ENCODE measurements at places on chromosomes 4 and X. TPM values are rescaled to one million over a fixed set of nuclear protein-coding genes. Genes with fewer than 3 reads are reported as not detected.
A peak's percentile ranks its signal among the peaks of the same experiment; 100 is the strongest.

DNA sequence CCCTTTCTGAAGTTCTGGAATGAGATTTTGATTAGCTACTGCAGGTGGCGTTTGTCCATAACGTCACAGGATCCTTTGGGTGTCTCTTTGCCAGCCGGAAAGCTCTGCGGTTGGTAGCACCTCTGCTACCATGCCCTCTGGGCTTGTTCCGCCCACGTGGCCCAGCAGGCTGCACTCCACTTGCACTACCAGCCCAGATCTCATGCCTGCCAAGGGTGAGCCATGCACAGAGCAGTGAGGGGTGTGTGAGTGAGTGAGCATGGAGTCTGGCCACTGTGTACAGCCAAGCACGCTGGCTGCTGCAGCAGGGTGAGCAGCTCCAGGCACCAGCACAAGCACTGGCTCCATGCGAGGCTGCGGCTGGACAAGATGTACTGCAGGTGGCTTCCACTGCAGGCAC is 6.6 kb upstream of the HNRNPD start:
- DNase-seq, result no peak

DNA sequence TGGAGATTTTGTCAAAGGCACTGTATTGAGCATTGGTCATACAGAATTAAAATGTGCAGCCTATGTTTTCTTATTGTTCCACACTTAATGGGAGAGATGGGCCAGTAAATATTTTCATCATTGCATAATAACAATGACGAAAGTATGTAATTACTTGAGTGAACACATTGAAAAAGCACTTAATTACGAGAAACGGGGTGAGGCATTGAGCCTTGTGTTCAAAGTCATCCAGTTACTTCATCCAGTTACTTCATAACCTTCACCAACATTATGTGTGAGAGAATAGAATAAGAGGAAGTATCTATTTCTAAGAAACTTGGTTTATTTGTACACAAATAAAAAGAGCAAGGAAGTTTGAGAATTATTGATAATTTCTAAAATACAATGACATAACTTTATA is 1427.0 kb downstream of the ADGRL3 start:
- DNase-seq, result no peak

DNA sequence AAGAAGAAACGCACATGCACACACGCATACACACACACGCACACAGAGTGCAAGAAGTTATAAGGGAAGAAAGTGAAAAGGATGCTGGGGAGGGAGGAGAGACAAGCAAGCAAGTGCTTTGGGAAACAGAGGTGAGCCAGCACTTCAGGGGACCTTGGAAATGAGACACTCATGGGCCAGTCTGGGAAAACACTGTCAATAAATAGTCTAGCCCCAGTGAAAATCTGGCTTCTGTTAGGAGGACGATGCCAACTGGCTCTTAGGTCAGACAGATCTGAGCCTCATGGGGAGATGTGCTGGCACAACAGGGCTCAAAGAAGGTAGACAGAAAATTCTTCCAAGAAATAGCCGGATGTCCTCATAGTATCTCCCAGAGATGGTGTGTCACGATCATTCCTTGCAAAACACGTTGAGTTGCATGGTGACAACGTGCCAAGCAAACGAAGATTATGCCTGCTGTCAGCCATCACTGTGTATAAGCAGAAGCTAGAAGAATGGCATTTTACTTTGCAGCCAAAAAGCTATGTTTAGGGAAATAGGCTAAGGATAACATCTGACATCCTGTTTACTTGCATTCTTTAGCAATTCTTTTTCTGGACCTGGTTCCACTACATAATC is 557 bp upstream of the ARHGEF6 start:
- no peak for DNase-seq

DNA sequence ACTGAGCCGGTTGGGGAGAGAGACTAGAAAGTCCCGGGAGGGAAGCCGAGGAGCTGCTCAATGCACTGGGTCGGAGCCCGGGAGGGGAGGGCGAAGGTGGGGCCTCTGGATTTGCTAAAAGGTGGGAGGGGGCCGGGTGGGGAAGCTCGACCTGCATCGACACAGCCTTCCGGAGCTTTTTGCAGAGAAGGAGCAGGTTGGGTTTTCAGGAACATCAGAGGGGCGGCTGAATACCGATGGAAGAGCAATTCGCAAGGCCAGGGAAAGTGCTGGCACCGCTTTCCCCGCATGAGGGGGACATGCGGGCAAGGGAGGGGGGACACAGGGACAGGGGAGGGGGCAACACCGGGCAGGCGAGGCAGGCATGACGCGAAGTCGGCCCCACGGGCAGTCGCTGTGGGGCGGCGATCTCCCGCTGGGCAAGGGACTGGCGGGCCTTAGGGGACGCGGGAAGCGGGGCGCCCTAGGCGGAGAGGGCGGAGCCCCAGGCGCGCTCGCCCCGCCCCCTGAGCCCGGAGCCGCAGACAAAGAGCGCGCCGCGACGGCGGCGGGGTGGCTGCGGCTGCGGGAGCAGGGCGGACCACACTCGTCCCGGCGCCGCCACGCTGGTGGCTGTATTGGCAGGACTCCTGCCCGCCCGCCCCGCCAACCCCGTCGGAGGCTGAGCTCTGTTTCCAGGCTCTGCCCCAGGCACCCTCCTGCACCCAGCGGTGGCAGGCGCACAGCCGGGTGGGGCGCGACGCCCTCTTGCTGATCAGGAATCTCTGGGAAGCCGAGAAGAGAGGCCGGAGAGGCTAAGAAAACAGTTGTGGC is 11.6 kb downstream of the PDZD4 start:
- peak; percentile 64 for DNase-seq

- DNase-seq, result no peak
Observed at GRCh38 chrX:154013001-154013421, 6.7 kb downstream of the IRAK1 start.

DNA sequence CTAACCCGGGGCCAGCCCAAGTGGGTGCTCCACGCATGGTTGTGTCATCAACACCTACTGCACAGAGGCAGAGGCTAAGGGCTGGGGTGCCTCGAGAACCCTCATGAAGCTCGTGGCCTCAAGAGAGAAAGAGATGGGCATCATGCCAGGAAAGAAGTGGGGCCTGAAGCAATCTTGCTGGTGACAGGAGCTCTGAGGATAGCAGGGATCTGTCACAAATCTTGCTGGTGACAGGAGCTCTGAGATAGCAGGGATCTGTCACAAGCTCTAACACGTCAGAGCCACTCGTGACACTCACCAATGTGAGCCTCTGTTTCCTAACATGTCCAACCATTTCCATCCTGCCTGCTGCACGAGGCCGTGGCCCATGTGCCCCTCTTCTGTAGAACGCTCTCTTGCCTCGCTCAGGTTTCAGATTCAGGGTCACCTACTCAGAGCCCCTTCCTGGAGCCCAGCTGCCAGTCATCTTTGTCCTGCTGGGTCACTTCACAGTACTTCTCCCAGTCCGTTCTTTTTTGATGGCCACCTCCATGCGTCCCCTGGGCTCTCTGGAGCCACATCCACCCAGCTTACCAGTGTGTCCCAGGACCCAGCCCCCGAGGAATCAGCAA is 21.1 kb downstream of the PNMA6E start:
- no peak for DNase-seq

GRCh38 chrX:133709501-133709900 is 275.9 kb downstream of the GPC3 start:
- no peak for DNase-seq

GRCh38 chr4:95444812-95445211 is 104.0 kb downstream of the UNC5C start:
- DNase-seq, result no peak

DNA sequence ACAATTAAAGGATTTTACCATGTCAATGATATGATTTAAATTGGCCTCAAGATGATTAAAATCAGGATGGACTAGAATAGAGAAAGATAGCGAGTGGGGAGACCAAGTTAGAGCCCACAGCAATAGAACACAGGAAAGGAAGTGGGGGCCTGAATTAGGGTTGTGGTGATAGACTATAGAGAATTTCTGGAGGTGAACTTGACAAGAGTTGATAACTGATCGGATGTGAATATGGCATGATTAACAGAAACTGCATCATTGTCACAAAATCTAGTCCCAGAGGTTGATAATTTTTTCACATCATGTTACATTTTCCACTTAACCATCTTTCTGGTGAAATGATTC is 26.3 kb upstream of the TRPC3 start:
- DNase-seq, result no peak

GRCh38 chr4:141041021-141041476 is 92.2 kb downstream of the RNF150 start:
- DNase-seq, result no peak

SFRP2 gene
- not detected for total RNA-seq

CTAG2 gene
- total RNA-seq, result not detected

VCX2 gene
- not detected for total RNA-seq

MAML3 gene
- total RNA-seq, result 5.3 TPM

ZNF518B gene
- 39.8 TPM for total RNA-seq

Measured in B cell (primary cell).